HFFc6 (cell line): ENCODE measurements at places on chromosomes 4 and X. TPM values are rescaled to one million over a fixed set of nuclear protein-coding genes. Genes with fewer than 3 reads are reported as not detected.

Gene FOXP3
- total RNA-seq = 0.18 TPM in 1 of 3 replicates, not detected in the others

Gene FRAS1
- total RNA-seq = 1.9 to 8.3 TPM (median 6.8 TPM) in 3 replicates

Gene KDR
- not detected in 3 replicates for total RNA-seq

Gene ALB
- not detected in 2 replicates for total RNA-seq

Gene TRIML2
- total RNA-seq = 0.87 to 2.3 TPM (median 1.2 TPM) in 3 replicates

Gene GABRG1
- total RNA-seq = not detected in 3 replicates

Gene ERCC6L
- 3.2 to 6.6 TPM (median 6.5 TPM) in 3 replicates for total RNA-seq

Gene SOD3
- total RNA-seq = 13.8 to 17.9 TPM (median 17.4 TPM) in 3 replicates

Gene BTC
- not detected in 3 replicates for total RNA-seq

Gene ARAF
- total RNA-seq = 65.8 to 78.1 TPM (median 70.1 TPM) in 3 replicates

Gene HTRA3
- total RNA-seq = 4.8 to 6.8 TPM (median 6.6 TPM) in 3 replicates

DNA sequence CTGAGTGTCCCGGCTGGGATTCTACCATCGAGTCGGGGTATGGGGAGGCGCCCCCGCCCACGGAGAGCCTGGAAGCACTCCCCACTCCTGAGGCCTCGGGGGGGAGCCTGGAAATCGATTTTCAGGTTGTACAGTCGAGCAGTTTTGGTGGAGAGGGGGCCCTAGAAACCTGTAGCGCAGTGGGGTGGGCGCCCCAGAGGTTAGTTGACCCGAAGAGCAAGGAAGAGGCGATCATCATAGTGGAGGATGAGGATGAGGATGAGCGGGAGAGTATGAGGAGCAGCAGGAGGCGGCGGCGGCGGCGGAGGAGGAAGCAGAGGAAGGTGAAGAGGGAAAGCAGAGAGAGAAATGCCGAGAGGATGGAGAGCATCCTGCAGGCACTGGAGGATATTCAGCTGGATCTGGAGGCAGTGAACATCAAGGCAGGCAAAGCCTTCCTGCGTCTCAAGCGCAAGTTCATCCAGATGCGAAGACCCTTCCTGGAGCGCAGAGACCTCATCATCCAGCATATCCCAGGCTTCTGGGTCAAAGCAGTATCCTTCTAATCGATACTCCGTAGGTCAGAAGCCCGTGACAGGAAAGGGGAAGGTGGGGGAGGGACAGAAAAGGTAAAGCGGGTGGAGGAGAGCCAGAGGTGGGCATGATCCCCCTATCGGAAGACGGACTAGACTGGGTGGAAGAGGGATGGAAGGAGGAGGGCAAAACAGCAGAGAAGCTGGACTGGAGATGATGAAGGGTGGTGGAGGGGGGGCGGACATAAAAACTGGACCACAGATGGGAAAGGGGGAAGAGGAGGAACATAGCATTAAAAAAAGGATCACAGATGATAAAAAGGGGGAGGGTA, 828 bp downstream of the TSPYL2 start:
- no peak for DNase-seq

DNA sequence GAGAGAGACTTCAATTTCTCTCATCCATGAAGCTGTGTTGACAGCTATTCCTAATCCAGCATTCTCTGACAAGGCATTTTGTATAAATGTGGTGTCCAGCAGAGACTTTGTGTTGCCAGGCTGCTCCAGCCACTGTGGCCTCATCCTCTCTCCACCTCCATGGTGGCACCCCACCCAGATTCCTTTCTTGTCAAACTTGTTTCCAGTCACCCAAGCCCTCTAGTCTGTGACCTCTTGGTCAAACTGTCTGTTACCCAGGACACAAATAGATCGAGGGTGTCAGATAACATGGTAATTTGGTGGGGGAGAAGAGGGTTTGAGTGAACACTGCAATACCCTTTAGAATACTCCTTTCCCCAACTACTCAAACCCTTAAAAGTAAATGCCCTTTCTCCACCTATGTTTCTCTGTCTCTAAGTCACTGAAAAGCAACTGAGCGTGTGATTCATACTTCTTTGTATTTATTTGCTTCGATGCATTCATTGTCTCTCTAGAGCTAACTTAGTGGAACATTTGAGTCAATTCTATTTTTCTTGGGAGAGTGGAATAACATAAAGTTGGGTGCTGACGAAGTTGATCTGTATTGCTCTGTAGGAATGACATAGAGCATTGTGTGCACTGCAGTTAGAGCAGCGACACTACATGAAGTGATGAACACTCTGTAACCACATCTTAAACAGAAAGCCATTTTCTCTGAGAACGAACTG, 13.7 kb downstream of the PITX2 start:
- DNase-seq = no peak

DNA sequence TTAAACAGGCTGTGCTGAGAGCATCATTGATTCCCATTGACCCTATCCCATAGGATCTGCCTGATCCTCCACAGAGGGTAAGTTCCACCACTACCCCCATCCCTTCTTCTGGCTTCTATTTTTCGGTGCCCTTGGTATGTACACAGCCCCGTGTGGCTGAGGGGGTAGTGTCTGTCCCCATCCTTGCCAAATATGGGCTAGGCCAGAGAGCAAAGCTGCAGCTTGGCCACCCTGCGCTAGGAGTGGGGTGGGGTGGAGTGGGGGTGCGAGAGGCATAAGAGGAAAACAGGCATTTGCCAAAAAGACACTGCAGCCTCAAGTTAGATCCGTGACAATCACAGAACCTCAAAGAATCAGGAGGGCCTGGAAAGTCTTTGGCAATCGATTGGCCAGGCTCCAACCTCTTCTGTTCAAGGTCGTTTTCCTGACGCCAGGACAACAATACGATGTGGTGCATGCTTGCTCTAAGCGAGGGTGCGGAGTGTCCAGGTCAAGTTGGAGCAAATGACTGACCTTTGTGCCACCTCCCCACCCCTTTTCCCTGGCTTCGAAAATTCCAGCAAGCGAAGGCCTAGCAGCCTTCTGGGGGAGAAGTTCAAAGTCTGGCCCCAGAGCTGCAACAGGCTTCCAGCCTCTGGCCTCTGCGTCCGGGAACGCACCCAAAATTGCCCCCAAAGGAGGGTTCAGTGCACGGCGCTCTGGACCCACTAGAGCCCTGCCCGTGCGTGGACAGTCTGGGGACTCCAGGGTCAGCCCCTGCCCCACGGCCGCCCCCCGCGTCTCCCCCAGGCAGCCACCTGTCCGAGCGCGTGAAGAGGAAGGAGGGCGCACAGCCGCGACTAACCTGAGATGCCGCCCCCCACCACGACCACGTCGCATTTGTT, 598 bp downstream of the MAOB start:
- no peak for DNase-seq

- peak; percentile 6 for DNase-seq
These were observed 69.1 kb downstream of the TET2 start for GRCh38 chr4:105215609-105216313.

- DNase-seq = no peak
These were observed 35.5 kb upstream of the UGT2B7 start for GRCh38 chr4:69060651-69061308.

DNA sequence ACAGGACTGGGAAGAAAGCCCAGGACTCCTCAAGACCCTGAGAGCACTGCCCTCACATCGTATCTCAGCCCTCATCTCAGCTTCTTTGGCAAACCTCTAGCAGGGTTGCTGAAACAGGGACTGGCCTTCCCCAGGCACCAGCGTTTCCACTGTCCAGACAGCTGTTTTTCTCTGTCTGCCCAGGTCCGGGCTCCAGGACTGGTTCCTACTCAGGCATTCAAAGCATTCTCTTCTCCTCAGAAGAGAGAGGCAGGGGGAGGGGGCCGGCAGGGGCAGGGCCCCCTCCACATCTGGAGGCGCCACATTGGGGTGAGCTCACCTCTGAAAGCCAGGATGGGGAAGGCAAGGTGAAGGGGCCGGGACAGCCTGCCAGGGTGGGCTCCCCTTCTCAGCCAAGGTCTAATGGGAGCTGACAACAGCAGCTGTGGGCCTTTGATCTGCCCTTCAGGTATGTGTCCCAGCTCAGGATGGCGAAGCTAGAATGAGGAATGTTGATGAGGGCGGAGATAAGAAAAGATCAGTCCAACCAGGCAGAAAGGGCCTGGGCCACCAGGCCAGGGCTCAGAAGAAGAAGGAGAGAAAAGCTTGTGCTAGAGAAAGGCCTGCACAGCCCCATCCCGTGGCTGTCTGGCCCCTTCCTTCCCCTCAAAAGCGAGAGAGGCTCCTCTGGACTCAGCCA, 60.4 kb downstream of the PJA1 start:
- no peak for DNase-seq

- DNase-seq = no peak
These were observed 181.4 kb upstream of the RBPJ start for GRCh38 chr4:26139310-26139924.

DNA sequence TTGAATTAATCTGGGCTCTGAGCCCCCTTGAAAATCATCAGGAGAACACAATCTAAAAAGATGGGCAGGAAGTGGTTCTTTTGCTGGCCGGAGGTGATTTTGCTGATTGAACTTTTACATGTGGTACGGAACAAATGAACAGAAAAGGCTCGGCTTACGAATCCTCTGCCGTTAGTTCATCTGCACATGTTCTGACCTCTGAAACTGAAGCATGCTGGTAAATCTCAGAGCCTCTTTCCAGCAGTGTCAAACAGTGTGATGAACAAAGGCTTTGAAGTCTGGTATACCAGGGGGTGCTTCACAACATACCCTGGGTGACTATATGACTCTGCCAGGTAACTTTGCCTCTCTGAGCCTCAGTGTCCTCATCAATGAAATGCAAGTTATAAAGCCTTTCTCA, 194.2 kb upstream of the C1QTNF7 start:
- no peak for DNase-seq

- DNase-seq = no peak
These were observed 24.9 kb downstream of the TNMD start for GRCh38 chrX:100609591-100609990.

DNA sequence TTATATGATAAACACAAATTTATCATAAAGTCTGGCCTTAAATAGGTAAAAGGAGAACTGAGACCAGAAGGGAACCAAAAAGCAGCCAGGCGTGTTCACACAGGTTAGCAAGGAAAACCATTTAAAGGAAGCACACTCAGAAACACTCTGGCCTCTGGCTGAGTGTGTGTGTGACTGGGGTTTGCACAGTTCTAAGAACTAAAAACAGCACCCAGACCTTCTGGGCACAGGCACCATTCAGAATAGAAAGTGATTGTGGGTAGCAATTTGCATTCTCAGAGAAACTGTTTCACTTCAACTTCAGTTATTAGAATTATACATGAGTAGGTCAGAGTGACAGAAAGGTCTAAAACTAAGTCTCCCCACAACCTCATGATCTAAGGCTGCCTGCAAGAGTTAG, 10.0 kb downstream of the GPR82 start:
- no peak for DNase-seq

GRCh38 chr4:69750346-69750745, 10.1 kb downstream of the SULT1B1 start:
- DNase-seq = no peak

- DNase-seq = no peak
These were observed 108.1 kb downstream of the TSPAN7 start for GRCh38 chrX:38669428-38669827.

DNA sequence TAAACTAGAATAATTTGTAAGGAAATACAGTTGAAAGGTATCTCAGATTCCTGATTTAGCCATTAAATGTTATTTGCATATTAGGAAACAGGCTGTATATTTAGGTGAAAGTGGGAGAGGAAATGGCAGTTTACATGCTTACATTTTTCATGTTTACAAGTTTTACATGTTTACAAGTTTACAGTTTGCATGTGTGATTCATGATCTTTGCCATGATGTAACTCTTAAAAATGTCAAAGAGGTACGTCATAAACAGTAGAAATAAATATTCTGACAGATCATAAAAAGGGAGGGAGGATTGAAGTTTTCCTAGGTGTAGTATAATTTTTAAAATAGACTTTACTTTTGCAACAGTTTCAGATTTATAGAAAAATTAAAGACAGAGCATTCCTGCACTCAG, 45.7 kb downstream of the KDM6A start:
- DNase-seq = no peak

DNA sequence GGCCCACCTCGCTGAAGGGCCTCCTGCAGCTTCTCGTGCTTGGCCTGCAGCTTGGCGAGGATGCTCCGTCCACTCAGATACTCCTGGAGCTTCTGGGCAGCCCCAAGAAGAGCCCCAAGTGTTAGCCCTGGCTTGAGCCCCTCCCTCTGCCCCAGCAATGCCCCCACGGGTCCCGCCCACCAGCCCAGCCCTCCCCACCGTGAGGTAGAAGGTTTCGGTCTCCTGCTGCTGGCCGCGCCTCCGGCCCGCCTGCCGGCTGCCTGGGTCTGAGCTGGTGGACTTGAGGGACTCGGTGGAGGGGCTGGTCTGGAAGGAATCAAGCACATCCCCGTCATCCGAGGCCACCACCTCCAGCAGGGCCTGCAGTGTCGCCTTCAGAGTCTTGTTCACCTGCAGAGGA, 8.7 kb downstream of the AVPR2 start:
- DNase-seq = no peak

- DNase-seq = no peak
These were observed 55.4 kb downstream of the NPNT start for GRCh38 chr4:105950701-105951100.

GRCh38 chrX:155966876-155967275, 30.6 kb upstream of the IL9R start:
- peak; percentile 26 for DNase-seq

GRCh38 chrX:153511784-153512500, 5.5 kb upstream of the ATP2B3 start:
- no peak for DNase-seq

- no peak for DNase-seq
These were observed 66.5 kb downstream of the ACOX3 start for GRCh38 chr4:8373973-8374545.
